ENCODE measurements at places on chromosomes 3 and 15.

GRCh38 chr15:71044006-71044405 lies 71.3 kb upstream of the THSD4 start:
- DNase-seq = peak; percentile 81

DNA sequence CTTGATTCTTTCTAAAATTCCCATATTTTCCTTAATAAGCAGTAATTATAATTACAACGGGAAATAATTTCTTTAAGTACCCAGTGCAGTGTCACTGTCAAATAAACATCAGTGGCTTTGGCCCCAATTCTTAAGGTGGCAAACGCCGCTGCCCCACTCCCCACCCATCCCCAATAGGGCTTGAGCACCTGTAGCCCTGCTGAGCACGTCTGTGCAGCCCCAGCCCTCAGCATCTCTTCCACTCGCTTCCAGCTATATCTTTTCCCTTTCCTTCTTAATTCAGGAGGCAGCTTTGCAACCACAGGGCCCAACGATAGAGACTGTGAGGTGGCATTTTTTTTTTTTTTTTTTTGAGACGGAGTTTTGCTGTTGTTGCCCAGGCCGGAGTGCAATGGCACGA lies 9.0 kb downstream of the PPM1M start:
- no peak for DNase-seq

- no peak for DNase-seq
These were observed 110.9 kb downstream of the LMLN start for GRCh38 chr3:198070871-198071270.

DNA sequence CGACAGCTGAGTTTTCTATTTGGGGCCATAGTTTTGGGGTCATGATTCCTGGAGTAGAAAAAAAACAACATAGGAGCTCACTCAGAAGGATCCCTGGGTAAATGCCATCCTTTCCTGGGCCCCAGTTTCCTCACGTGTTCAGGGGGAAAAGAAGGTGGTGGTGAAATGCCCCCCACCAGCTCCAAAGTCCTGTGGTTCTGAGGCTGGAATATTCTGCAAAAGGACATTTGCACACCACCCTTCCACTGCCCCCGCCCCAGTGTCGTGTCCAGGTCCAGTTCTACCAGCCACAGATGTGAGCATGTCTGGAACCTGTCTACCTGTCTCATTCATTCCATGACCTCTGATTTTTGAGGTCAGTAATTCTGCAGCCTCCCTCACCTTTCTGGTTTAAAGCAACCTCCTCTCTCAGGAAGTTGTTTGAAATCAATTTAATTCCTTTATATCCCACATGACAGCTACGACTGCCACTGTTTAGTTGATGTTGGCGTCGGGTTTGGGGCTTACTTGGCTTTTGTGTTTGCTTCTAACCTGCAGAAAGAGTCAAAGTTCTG lies 82.1 kb downstream of the SMAD3 start:
- DNase-seq = no peak

DNA sequence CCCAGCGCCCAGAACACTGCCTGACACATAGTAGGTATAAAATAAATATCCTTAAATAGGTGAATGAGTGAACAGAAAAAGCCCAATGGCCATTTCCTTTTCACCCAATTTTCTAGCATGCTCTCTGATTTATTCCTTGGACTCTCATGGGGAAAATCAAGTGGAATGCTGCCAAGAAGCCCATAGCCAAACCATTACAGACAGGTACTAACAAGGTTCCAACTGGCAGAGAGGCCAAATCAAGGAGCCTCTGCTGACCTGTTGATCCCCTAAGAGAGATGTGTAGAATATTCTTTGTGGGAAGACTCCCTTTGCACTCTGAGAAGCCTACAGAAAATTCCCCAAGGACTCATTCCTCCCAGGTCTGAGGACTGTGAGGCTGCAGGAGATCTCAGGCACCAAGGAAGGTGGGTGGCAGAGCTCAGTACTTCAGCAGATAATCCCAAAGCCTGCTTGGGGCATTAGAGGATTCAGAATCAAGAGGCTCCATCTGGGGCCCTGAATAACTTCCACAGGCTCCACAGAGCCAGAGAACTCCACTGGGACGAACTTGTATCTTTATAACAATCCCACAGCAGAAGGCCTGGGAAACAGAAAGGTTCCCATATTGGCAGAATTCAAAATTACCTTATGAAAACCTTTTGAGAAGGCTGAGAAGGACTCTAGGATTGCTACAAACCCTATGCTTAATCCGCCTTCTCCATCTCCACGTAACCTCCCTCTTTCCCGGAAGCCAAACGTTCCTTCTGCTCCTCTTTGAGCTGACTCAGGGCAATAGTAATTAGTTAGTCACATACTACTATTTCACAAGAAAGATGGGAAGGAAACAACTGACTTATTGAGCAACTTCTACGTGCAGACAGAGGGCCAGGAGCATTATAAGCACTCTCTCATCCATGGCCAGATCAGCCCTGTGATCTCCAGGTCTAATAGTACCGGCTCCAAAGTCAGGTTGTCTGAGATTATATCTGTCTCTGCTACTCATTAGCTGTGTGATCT lies 34.5 kb downstream of the PRICKLE2 start:
- DNase-seq = peak; percentile 91

DNA sequence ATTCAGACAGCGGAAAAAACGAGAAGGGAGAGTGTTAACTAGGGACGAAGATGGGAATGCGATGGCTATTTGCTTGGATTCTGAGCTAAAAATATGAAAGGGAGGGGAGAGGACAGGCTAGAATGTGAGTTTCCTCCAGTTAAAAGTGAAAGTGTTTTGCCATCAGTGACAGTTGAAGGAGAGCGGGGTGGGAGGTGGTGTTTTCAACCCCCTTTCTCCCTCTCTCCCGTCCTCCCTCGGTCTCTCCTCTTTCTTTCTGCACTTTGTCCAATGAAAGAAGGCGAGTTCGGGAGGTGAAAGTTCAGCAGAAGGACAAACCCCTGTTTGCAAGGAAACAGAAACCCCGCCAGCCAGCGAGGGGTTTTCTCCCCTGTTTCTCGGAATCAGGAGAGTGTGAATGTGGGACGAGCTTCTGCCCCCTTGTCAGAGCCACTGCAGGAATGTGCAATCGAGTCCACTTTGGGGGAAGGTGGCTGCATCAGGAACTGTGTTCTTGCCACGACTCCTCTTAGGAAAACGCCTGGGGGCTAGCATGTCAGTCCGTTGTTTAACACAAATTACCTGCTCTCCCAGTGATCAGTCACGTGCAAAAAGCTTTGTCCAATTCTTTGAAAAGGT lies 975 bp upstream of the FOXP1 start:
- DNase-seq = peak; percentile 62

DNA sequence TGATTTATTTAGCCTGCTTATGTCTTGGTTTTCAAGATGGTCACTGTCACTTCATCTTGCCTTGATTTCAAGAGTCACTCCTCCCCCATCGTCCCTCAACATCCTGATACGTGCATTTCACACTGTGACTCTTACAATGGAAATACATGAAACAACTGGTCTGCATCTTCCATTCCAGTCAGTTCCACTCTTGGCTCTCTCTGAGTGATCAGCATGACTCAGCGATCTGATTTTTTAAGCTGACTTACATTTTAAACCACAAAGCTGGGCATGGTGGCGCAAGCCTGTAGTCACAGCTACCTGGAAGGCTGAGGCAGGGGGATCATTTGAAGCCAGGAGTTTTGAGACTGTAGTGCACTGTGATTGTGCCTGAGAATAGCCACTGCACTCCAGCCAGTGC lies 271.2 kb upstream of the ROPN1 start:
- DNase-seq = peak; percentile 92

DNA sequence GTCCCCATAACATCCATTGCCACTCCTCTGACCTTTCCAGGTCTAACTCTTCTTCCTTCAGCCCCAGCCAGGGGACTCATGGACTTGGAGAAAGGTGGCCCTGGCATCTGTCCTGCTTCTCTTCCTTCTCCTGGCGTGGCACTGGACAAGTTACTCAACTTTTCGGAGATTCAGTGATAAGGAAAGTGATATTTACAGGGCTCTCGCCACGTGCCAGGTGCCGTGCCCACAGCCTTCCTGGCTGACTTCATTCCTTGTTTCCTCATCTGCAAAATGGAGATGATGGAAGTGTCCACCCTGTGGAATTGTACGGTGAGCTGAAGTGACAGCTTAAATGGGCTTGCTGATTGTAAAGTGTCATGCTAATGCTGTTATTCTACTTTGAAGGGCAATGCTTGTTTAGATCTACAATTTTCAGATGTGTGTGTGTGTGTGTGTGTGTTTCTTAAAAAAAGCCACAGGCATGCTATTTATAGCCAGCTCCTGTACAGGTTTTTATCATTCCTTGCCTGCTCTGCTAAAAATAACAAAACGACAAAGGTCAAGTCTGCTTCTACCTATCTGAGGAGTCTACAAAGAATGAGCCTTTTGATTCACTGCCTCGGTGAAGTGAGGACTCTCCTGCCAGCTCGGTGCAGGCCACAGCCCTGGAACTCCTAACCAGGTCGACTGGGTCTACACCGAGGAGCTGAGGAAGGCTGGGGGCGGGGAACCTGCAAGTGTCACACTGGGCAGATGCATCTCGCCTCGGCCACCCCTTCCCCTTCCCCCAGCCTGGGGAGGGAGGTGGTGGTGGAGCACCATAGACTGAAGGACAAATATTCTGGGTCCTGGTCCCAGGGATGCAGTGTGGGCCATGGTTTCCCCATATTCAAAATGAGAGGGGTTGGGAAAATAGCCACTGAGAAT lies 11.4 kb upstream of the ATP2B2 start:
- DNase-seq = no peak

DNA sequence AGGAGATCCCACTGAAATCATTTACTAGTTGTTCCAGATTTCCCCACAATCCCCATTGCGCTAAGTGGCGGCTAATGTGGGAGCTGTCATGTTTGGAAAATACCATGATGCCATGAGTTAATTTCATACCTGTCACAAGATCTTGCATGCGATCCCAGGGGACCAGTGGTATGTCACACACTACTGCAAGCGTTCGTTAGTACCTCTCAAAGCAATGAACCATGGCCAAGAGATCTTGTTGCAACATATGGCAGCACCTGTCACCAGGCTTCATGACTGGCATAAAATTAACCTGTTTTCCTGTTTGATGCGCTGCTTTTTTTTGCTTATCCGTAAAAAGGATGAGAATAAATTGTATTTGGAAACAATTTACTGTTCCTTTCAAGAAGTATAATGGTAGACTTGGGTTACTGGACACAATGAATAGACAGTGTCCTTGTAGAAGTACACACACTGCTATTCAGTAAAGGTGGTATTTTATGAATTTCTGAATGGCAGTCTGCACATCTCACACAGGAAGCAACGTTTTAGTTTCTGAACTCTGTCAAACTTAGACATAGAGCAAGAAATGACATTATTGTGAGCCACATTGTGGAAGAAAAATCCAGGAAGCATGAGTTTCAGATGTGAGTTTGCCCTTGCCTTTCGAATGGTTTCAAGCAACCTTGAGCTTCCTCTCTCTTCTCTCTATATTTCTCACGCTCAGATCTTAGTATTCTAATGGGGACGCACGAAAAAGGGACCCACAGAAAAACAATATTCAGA lies 81.9 kb downstream of the CHL1 start:
- DNase-seq = no peak

GRCh38 chr15:43748376-43748775 lies 2.1 kb downstream of the PDIA3 start:
- peak; percentile 13 for DNase-seq

GRCh38 chr3:100640633-100641032 lies 31.2 kb downstream of the ADGRG7 start:
- no peak for DNase-seq

DNA sequence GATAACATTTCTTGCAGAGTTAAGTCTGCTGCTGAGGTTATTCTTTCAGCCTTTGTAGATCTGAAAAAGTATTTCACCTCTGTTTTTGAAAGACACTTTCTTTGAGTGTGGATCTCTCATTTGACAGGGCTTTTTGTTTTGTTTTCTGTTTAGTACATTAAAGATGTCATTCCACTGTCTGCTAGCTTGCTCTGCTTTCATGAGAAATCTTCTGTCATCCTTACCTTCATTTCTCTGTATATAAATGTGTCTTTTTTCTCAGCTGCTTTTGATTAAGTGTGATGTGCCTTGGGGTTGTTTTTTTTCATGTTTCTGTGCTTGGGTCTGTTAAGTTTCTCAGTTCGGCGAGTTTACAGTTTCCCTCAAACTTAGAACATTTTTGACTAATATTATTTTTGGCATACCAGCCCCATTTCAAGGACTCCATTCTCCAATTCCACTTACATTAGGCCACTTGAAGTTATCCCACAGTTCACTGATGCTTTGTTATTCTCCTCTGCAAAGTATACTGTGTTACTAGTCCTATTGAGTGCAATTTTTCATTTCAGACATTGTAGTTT lies 43.9 kb upstream of the CA12 start:
- no peak for DNase-seq

GRCh38 chr3:37935290-37935668 lies 55.3 kb upstream of the VILL start:
- DNase-seq = no peak

GRCh38 chr3:156471431-156471830 lies 83.5 kb downstream of the SSR3 start:
- DNase-seq = no peak

GRCh38 chr3:169241630-169241990 lies 421.9 kb downstream of the MECOM start:
- DNase-seq = peak; percentile 60

DNA sequence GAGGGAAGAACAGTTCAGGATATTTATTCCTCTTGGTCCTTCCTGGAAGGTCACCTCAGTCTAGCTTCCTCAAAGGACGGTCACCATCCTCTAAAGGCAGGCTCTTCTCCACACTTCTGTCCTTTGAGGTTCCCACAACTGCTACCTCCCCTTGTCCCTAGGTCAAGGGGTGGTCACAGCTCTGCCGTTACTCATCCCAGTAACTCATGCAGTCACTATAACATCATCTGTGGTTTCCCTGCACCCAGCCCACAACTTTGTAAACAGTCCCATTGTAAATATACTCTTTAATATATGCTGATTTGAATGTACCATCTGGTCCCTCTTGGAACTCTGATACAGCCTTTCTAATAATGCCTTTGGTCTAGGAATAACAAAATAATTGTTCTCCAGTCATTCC lies 887.4 kb downstream of the FHIT start:
- no peak for DNase-seq

DNA sequence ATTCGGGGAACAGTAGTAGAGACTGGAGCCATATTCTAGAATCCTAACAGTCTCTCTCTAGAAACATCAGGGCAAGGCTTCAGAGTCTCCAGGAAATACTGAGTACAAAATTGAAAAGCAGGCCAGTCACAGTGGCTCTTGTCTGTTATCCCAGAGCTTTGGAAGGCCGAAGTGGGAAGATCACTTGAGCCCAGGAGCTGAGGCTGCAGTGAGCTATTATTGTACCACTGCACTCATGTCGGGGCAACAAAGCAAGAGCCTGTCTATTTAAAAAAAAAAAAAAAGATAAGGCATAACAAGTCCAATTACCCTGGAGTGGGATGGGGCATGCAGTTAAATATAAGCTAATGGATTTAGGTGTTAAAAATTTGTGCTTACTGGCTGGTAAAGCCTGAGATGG lies 79.0 kb downstream of the SEMA6D start:
- DNase-seq = no peak
